Calu3 (cell line): ENCODE measurements at places on chromosomes 6 and 20.

DNA sequence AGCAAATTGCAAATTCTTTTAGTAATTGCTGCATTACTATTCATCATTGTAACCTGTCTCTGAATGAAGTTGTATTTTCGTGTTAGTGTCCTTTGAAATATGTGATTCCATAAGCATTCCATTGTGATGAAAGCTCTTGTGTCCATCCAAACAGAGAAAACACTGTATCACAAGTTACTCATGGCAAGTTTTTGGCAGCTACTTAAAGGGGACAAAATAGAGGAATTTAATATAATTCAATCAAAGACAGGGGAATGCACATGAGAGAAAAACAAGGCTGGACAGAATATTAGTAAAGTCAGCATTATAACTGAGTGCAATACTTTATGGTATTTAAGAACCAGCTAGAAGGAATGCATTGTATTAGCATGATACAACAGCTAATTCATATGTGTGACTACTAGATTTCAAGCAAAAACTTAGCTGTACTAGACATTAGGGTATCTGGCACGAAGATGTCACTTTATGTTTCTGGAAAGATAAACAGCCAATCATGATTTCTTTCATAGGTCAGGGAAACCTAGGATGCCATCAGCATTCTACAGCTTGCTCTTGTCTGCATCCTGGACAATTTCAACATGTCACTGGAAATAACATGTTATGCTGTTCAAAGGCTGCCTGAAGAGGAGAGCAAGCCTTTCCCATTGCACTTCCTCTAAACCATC is 270.6 kb upstream of the MARCKS start:
- no peak for DNase-seq

DNA sequence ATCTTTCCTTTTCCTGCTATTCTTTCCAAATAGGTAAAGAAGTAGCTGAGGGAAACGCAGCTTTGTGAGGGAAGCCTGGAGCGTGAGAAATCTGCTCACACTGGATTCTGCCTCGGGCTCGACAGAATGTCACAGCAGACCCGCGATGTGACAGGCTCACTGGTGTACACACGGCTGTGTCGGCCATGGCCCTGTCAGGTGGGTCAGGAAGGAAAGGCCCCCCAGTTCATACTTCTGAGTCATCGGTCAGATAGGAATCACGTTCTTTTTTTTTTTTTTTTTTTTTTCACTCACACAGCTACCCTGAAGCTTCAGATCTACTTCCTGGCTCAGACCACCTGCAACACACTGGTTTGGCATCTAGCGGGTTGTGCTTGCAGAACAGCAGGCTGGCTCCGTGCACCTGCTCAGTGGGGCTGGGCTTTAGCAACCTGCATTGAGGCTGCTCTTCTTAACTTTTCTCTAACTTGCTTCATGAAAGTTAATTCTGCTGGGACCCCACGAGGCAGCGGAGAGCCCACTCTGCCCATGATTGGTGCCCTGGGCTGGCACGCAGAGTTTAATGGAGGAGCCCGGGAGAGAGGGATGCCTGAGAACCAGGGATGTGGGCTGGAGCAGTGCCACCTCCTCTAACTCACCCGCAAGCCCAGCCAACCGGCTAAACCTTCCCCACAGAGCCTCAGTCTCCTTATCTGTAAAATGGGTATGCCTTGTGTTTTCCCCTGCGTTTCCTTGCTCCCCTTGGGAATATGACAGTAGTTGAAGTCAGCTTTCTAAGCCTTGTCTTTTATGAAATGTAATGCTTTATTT is 61.5 kb upstream of the FNDC1 start:
- DNase-seq: no peak

DNA sequence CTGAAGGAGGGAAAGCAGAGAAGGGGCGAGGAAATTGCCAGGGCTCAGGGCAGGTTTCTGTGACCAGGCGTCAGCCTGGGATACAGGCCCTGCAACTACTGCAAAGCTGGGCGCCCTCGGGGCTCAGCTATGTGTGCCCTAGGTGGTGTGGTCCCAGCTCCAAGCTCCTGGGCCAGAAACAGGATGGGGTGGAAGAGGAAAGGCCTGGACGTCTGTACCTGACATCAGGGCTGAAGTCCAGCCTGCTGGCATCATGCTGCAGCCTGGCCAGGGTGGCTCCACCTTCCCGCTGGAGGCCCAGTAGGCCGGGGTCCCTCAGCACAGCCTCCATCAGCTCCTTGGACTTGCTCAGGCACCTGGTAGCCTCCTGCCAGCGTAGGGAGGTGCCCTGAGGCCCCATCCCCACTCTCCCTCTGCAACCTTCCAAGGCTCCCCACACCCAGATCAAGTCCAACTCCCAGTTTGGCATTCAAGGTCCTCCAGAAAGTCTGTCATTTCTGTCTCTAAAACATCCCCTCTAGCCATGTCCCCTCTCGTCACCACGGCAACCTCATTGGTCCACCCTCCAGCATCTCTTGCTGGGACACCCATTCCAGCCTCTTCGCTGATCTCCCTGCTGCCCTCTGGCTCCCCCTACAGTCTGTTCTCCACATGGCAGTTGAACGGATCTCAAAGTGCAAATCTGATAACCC is 38.2 kb downstream of the KIAA1755 start:
- DNase-seq: peak; percentile 92

DNA sequence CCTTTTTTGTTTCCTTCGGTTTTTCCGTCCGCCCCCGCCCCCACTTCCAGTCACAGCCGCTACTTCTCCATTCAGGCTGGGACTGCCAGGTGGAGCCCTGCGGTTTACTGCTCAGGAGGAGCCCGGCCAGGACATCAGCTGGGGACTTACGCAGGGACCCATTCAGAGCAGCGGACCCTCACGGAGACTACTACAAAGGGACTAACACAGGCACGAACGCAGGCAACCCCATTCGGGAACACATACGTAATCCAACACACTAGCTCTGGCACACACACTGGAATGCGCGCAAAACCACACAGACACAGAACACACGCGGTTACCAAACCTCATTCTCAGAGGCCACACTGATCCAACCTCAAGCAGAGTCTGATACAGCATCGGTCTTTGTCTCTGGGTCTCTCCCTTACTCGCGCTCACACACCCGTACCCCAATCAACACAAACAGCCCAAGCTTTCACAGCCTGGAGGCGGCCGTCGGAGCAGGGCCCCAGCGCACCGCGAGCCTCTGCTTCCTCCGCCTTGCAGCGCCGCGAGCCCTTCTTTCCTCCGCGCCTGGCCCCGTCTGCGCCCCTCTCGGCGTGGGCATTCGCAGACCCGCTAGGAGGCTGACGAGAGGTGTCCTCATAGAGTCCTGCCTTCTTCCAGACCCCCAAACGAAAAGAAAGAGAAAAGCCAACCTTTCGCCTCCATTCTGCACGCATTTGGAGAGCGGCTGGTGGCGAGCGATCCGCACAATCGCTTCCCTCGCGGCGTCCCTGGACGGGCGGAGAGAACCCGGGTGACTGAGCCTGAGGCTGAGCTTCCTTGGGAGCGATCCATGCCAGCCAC is 1.1 kb upstream of the SLC32A1 start:
- DNase-seq: no peak
